NCI-H82 (cell line): ENCODE measurements at places on chromosomes 11 and 22.

- DNase-seq: no peak
Observed at GRCh38 chr11:91859666-91860065, 365.0 kb upstream of the FAT3 start.

- DNase-seq: no peak
Observed at GRCh38 chr11:68048681-68049508, 10.1 kb downstream of the TCIRG1 start.

- DNase-seq: no peak
Observed at GRCh38 chr22:38652859-38653258, 3.3 kb downstream of the FAM227A start.

GRCh38 chr11:117097389-117098268 lies 599 bp downstream of the SIK3 start:
- peak; percentile 57 for DNase-seq

GRCh38 chr11:122758974-122759373 lies 79.3 kb upstream of the CRTAM start:
- DNase-seq: no peak
